ENCODE measurements at places on chromosomes 6 and 20. TPM values are rescaled to one million over a fixed set of nuclear protein-coding genes. Genes with fewer than 3 reads are reported as not detected.
A peak's percentile ranks its signal among the peaks of the same experiment; 100 is the strongest.

DNA sequence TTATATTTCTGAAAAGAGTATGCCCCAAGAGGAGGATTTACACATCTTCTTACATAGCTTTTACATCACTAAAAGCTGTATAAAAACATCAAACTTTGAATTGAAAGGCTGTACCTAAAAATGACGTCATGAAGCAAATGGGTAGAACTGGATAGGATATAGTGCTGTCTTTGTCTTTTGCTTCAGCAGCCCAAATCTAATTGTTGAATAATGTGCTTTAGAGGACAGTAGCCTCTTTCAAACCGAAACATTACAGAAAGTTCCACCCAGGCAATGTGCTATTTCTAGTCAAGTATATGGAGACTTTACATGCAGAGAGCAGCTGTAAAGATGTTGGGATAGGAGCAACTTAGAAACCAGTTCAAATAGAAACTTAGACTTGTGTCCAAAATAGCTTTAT lies 51.9 kb downstream of the ADGRG6 start:
- no peak for DNase-seq

- DNase-seq, result no peak
These were observed 163.3 kb upstream of the HCRTR2 start for GRCh38 chr6:55011034-55011433.

DNA sequence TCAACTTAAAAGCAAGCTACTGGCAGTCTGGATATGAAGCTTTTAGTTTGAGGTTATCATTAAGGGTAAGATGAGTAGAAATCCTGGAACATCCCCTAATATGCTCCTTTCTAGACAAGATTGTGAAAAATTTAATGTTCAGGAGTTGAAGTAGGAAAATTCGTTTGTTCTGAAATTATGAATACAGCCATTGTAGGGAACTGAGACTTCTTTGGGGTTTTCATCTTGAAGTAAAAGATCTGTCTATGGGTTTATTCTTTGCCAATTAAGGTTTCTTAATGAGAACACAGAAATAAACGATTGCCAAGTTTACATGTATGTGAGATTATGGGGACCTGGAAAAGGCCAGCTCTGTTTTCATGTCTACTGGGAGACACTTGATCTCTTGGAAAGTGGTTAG lies 225.6 kb upstream of the MOCS1 start:
- DNase-seq, result no peak

DNA sequence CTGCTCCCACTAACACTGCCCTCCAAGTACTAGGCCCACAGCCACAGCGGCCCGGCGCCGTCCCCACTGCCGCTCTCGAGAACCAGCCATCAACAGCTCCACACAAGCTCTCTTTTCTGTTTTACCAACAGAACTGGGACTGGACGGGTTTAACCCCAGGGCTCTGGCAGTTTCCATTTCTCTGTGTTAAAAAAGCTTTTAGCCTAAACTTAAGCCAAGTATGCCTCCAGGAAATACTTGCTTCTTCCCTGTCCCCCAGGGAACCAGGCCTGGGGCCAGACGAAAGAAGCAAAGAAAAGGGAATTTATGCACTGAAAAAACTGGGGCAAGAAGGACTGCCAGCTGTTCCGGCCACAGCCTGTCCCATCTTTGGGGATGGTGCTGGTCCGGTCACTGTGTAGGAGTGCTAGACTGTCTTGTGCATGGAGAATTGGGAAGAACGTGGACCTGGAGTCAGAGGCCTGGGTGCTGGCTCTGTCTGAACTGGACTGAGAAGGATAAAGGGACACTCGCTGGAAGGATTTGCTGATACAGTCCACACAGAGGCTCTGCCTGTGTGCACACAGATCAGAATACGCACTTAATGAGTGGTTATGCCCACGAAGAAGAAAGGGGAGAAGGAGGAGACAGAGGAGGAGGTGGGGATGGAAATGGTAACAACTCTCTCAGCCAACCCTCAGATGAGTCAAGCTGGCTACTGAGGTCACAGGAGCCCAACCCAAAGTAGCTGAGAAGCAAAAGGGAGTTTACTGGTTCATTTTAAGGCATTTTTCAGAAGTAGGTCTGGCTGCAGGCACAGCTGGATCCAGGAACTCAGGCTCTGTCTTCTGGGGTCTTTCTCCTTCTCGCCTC lies 254.4 kb upstream of the PMEPA1 start:
- DNase-seq, result no peak

GRCh38 chr20:44618318-44618731 lies 33.2 kb downstream of the ADA start:
- DNase-seq, result no peak

GRCh38 chr20:51525241-51526105 lies 17.0 kb downstream of the NFATC2 start:
- DNase-seq, result peak; percentile 68

DNA sequence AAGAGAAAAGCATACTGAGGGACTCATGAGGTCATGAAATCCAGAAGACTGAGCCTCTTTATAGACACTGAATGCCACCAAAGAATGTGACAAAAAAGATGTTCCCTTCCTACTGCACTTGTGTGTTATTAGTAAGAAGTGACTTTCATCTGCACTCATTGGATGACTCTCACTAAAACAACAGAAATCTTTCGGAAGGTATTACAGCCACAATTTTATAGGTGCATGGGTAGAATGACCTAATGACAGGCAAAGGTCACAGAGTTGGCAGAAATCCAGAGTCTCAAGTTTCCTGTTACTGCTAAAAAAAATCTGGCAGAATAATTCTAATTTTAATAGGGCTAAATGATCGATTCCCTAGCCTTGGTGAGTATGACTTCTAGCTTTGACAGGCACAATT lies 13.3 kb downstream of the PKHD1 start:
- DNase-seq, result no peak

GRCh38 chr6:26336355-26337198 lies 28.4 kb upstream of the BTN3A2 start:
- no peak for DNase-seq

GRCh38 chr6:25446830-25447569 lies 167.8 kb downstream of the CARMIL1 start:
- no peak for DNase-seq

- DNase-seq, result no peak
These were observed 13.2 kb upstream of the CDH4 start for GRCh38 chr20:61238813-61239212.

DNA sequence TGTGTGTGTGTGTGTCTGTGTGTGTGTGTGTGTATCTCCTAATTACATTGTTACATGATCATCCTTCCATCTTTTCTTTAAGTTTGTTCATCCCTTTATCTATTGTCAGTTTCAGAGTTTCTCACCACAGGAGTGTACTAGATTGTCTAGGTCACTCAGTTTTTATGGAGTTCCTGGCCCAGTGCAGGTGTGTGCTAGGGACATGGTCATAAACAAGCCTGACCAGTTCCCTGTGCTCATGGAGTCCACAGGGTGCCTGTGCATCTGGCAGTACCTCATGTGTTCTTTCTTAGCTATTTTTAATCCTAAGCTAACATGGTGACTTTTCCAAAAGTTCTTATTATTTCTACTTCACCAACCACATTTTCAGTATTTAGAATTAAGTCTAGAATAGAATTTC lies 43.9 kb downstream of the PHACTR2 start:
- no peak for DNase-seq

DNA sequence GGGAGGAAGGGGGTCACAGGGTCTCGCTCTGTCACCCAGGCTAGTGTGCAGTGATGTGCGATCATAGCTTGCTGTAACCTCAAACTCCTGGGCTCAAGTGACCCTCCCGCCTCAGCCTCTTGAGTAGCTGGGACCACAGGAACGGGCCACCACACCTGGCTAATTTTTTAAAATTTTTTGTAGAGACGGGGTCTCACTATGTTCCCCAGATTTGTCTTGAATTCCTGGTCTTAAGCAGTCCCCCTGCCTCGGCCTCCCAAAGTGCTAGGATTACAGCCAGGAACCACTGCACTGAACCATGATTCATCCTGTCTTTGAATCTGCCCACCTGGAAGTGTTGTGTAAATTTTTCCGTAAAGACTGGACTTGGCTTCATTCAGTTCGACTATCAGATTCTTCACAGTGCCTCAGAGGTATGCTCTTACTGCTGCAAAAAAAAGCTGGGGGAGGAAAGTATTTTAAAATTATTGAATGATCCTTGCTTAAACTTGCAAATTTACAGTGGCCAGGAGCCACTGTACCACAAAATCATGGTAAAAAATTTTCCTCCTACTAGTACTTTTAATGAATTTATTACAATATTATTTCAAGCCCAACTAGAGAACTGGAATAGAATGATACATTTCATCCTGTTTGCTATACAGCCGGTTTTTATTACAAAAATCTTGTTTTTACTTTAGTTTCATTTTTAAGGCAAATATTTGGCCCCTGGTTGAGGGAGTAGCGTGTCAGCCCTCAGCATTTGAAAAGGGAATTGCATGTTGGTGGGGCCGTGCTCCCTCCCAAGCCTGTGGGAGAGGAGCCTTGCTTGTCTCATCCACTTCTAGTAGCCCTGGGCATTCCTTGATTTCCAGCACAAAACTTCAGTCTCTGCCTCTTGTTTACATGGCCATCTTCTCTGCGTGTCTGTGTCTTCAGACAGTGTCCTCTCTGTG lies 202.5 kb upstream of the SGK1 start:
- no peak for DNase-seq

DNA sequence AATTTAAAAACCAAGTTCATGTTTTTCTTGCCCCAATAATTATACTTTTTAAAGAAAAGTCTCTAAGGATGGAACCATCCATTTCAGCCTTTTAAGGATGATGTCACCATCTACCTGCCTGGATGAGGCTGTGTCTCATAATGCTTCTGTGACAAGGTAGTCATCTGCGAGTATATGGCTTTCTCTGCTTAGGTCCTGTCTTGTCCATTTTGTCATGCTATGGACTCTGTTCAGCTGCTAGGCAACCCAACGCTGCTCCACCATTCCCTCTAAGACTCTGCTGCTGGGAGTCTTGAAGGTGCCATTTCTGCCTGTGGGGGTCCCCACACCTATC lies 459.8 kb upstream of the RUNX2 start:
- DNase-seq, result no peak

GRCh38 chr6:123430970-123431369 lies 205.8 kb downstream of the TRDN start:
- DNase-seq, result no peak

Gene TREML1
- total RNA-seq, result 3.3 TPM

Gene PRRC2A
- total RNA-seq, result 64.2 TPM

Gene CST7
- total RNA-seq, result 3.5 TPM

Gene SLC35B3
- 12.2 TPM for total RNA-seq

Gene KHDC3L
- not detected for total RNA-seq

Gene WFDC5
- not detected for total RNA-seq

Gene HRH3
- not detected for total RNA-seq

Gene DLK2
- total RNA-seq, result not detected

Data from sigmoid colon (tissue), 7 donors.